ENCODE measurements at places on chromosomes 2 and 18.

GRCh38 chr2:33673937-33674336, 74.8 kb upstream of the FAM98A start:
- no peak for DNase-seq

GRCh38 chr2:126253669-126254068, 402.3 kb upstream of the GYPC start:
- DNase-seq, result no peak

GRCh38 chr2:221529943-221530652, 42.0 kb downstream of the EPHA4 start:
- DNase-seq, result no peak

- no peak for DNase-seq
Measured at GRCh38 chr2:135279209-135279608, 227.1 kb downstream of the RAB3GAP1 start.

DNA sequence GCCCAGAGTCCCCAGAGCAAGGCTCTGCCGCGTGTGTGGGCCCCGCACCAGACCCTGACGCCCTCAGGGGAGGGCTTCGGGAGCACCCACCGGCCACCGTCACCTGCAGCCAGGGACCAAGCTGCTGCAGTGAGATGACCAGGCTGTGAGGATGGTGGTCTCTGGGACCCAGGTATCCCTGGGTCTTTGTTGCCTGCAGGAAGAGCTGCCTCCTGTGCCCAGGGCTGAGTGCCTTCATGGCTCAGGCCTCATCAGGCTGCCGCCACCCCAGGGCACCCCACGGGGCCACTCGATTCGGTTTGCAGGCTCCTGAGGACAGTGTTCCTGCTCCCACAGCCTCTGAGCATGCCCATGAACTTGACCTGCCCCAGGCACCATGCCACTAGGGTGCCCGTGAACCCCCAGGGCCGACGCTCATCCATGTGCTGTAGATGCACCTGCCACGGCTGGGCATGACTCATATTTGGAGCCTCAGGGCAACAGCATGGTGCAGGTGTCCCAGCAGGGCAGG, 109.8 kb downstream of the FAM210A start:
- no peak for DNase-seq

GRCh38 chr2:144715992-144716391, 196.1 kb upstream of the ZEB2 start:
- no peak for DNase-seq

DNA sequence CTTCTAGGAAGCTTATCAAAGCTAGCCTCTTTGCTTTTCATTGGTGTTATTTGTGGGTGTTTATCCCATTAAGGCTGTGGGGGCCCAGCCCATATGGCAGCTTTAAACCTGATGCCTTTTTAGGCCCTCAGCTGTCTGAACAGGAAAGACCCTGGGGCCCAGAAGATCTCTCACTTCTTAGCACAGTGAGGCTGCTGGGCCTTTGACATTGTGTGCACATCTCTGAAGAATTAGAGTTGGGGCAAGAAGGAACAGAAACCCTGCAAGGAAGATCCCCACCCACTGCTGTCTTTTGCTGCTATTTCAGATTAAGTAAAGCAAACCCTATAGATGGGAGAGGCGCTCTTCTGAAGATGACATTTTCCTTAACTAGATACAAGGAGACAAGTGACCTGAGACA, 250.0 kb downstream of the SMAD2 start:
- DNase-seq, result no peak

GRCh38 chr2:188316791-188317423, 25.2 kb downstream of the GULP1 start:
- DNase-seq, result no peak

DNA sequence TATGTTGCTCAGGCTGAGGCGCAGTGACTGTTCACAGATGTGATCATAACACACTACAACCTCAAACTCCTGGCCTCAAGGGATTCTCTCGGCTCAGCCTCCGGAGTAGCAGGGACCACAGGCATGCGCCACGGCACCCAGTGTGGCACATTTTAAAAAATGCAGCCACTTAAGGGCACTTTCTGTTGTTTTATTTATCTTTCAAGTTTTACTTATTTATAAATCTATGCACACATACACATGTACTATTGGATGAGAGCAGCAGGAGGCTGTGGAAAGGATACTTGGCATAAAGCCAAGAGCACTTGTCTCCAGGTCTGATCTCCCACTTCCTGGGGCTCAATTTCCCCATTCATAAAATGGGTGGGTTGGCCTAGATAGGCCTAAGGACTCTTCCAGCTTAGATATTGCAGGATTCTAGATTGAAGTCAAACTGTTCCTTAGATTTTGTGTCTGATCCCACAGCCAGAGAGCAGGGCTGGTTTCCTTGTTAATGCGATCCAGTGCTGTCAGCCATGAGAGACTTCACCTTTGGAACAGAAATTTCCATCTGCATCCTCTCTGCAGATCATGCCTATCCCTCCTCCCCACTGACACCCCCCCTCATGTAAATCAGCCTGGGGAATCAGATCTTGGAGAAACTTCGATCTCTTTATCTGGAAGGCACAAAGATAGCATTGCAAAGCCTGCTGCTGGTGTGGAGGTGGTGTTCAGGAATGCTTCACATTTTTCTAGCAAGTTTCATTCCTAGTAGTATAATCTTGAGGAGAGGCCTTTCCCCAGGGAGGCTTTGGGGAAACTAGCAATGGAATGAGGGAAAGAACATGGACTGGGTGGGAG, 24.7 kb downstream of the PCBP1 start:
- no peak for DNase-seq
